Upper lobe of right lung (tissue), 1 donor: ENCODE measurements at places on chromosomes 5 and 9. TPM values are rescaled to one million over a fixed set of nuclear protein-coding genes. Genes with fewer than 3 reads are reported as not detected.

ZFP37 gene
- 2.4 TPM for total RNA-seq

DNA sequence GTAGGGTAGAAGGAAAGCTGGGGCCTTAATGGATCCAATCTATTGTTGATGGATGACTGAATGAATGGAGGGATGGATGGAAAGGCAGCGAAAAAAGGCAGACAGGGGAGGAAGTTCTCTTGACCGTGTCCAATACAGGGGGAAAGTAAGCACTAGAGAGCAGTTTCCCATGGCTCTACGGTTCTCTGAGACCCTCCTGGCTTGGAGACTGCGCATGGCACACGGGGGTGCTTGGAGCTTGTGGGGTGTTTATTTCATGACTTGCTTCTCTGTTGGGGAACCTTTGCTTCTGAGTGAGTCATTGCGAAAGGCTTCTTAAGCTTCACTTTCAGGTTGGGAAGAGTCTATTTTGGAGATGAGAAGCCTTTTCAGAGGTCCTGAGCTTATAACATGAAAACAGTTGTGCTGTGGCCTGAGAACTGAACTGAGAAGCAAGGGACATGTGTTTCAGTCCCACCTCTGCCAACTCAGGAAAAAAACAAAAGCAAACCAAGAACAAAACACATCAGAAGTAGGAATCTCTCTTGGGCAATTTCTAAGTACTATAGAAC lies 12.8 kb upstream of the TEX48 start:
- no peak for DNase-seq
- no peak overlapping the region for H3K4me3 ChIP-seq
- no peaks in the 10 kb centered on the region for H3K27me3 ChIP-seq

GRCh38 chr5:84565866-84566265 lies 181.2 kb upstream of the EDIL3 start:
- no peak overlapping the region for H3K4me3 ChIP-seq
- no peak for DNase-seq
- no peak overlapping the region for H3K27ac ChIP-seq
- no peaks in the 10 kb centered on the region for H3K27me3 ChIP-seq
- no peaks in the 10 kb centered on the region for H3K4me1 ChIP-seq
- no peaks in the 10 kb centered on the region for H3K36me3 ChIP-seq

- H3K27ac ChIP-seq: no peak overlapping the region
- H3K36me3 ChIP-seq: no peaks in the 10 kb centered on the region
- H3K4me1 ChIP-seq: no peaks in the 10 kb centered on the region
- no peaks in the 10 kb centered on the region for H3K27me3 ChIP-seq
These were observed 238.0 kb downstream of the ENC1 start for GRCh38 chr5:74402553-74402952.

- no peaks in the 10 kb centered on the region for H3K27me3 ChIP-seq
- H3K27ac ChIP-seq: peak overlapping the region; percentile 24
- DNase-seq: peak; percentile 58
- H3K4me3 ChIP-seq: no peak overlapping the region
- H3K36me3 ChIP-seq: no peaks in the 10 kb centered on the region
- peaks cover 24% of the 10 kb centered on the region for H3K4me1 ChIP-seq
These were observed 23.3 kb downstream of the ZDHHC11B start for GRCh38 chr5:761059-761771.

GRCh38 chr9:98318834-98319478 lies 63.5 kb upstream of the TBC1D2 start:
- H3K4me3 ChIP-seq: no peak overlapping the region
- peaks cover 7% of the 10 kb centered on the region for H3K4me1 ChIP-seq
- no peak overlapping the region for H3K27ac ChIP-seq
- no peaks in the 10 kb centered on the region for H3K27me3 ChIP-seq
- H3K36me3 ChIP-seq: no peaks in the 10 kb centered on the region

- no peaks in the 10 kb centered on the region for H3K27me3 ChIP-seq
- H3K27ac ChIP-seq: no peak overlapping the region
- no peaks in the 10 kb centered on the region for H3K4me1 ChIP-seq
- H3K4me3 ChIP-seq: no peak overlapping the region
- no peak for DNase-seq
These were observed 1298.3 kb upstream of the WWC1 start for GRCh38 chr5:166992874-166993722.

- DNase-seq: no peak
- no peak overlapping the region for H3K4me3 ChIP-seq
- H3K4me1 ChIP-seq: peaks cover 4% of the 10 kb centered on the region
- no peaks in the 10 kb centered on the region for H3K36me3 ChIP-seq
- H3K27ac ChIP-seq: no peak overlapping the region
- no peaks in the 10 kb centered on the region for H3K27me3 ChIP-seq
These were observed 177.9 kb upstream of the KLF4 start for GRCh38 chr9:107667231-107668070.
